ENCODE measurements at places on chromosomes 4 and X.
A peak's percentile ranks its signal among the peaks of the same experiment; 100 is the strongest.

GRCh38 chr4:55079451-55080173 is 45.8 kb downstream of the KDR start:
- no peak overlapping the region for H3K27ac ChIP-seq
- H3K4me1 ChIP-seq: peaks cover 12% of the 10 kb centered on the region
- no peak overlapping the region for H3K4me3 ChIP-seq
- H3K27me3 ChIP-seq: peaks cover 18% of the 10 kb centered on the region
- H3K36me3 ChIP-seq: no peaks in the 10 kb centered on the region

GRCh38 chr4:152554742-152555141 is 18.9 kb upstream of the FBXW7 start:
- H3K36me3 ChIP-seq: no peaks in the 10 kb centered on the region
- H3K4me3 ChIP-seq: no peak overlapping the region
- peak overlapping the region; percentile 86 for H3K27ac ChIP-seq
- no peaks in the 10 kb centered on the region for H3K27me3 ChIP-seq

GRCh38 chr4:1043162-1043561 is 31.7 kb downstream of the FGFRL1 start:
- DNase-seq: no peak
- H3K4me1 ChIP-seq: peaks cover 4% of the 10 kb centered on the region
- peak overlapping the region; percentile 71 for H3K27ac ChIP-seq

DNA sequence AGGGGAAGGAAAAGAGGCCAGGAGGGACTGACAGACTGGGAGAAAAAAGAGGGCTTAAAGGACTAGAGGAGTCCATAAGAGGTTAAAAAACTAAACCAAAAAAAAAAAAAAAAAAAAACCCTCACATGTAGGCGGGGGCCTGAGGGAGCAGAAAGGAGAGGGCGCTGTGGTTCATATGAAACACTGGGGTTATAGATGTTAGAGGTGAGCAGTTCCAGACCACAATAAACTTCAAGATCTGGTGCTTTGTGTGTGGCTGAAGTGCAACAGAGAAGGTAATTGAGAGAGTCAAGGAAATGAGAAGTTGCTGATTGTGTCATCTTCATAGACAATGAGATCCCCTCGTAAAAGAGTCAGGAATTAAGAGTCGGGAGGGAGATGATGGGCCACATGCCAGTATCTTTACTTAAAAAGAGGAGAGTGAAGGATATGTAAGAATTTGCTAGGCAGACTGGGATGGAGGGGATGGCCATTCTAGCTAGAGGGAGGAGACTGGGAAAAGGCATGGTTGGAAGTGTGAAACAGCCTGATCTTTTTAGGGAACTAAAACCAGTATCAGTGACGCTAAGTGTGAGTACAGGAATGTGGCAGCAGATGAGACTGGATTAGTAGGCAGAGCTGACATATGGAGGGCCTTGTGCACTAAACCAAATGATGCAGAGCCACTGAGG is 18.4 kb upstream of the OGT start:
- H3K27me3 ChIP-seq: no peaks in the 10 kb centered on the region
- H3K27ac ChIP-seq: peak overlapping the region; percentile 67
- peaks cover 3% of the 10 kb centered on the region for H3K36me3 ChIP-seq
- peak overlapping the region; percentile 41 for H3K4me3 ChIP-seq

GRCh38 chr4:6674500-6675149 is 19.1 kb upstream of the S100P start:
- H3K27ac ChIP-seq: peak overlapping the region; percentile 98
- peak; percentile 54 for DNase-seq
- peaks cover 50% of the 10 kb centered on the region for H3K4me1 ChIP-seq
- H3K36me3 ChIP-seq: peaks cover 48% of the 10 kb centered on the region
- no peaks in the 10 kb centered on the region for H3K27me3 ChIP-seq
- H3K4me3 ChIP-seq: peak overlapping the region; percentile 92

DNA sequence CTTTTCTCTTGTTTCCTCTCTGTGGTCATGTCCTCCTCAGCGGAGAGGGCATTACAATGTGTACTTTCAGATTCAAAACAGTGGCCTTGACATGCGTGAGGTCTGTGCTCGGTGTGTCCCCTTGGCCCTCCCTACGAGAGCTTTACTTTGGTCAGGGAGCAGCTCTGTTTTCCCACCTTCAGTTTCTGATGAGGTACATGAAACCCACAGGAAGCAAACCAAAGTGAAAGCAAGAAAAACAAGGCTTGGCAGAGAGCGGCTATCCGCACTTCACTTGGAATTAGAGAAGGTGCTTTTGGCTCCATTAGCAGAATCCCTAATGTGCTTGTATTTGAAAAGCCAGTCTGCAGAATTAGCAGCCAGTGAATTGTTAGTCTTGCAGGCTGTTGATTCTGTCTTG is 19.5 kb upstream of the BOD1L1 start:
- H3K27me3 ChIP-seq: peaks cover 16% of the 10 kb centered on the region
- no peak overlapping the region for H3K27ac ChIP-seq
- H3K4me1 ChIP-seq: peaks cover 4% of the 10 kb centered on the region
- no peak for DNase-seq
- H3K4me3 ChIP-seq: no peak overlapping the region
- no peaks in the 10 kb centered on the region for H3K36me3 ChIP-seq

GRCh38 chrX:10423716-10424115 is 196.7 kb downstream of the MID1 start:
- H3K4me3 ChIP-seq: no peak overlapping the region
- H3K36me3 ChIP-seq: no peaks in the 10 kb centered on the region
- H3K4me1 ChIP-seq: no peaks in the 10 kb centered on the region

GRCh38 chr4:53551958-53552357 is 39.3 kb downstream of the LNX1 start:
- no peaks in the 10 kb centered on the region for H3K4me1 ChIP-seq
- no peak overlapping the region for H3K4me3 ChIP-seq
- DNase-seq: no peak
- H3K27me3 ChIP-seq: peaks cover under 1% of the 10 kb centered on the region
- H3K36me3 ChIP-seq: no peaks in the 10 kb centered on the region
- H3K27ac ChIP-seq: no peak overlapping the region

GRCh38 chr4:25560605-25561004 is 95.0 kb upstream of the SLC34A2 start:
- no peaks in the 10 kb centered on the region for H3K4me1 ChIP-seq
- H3K4me3 ChIP-seq: no peak overlapping the region
- peaks cover 1% of the 10 kb centered on the region for H3K27me3 ChIP-seq
- no peak overlapping the region for H3K27ac ChIP-seq
- no peaks in the 10 kb centered on the region for H3K36me3 ChIP-seq
- DNase-seq: no peak

DNA sequence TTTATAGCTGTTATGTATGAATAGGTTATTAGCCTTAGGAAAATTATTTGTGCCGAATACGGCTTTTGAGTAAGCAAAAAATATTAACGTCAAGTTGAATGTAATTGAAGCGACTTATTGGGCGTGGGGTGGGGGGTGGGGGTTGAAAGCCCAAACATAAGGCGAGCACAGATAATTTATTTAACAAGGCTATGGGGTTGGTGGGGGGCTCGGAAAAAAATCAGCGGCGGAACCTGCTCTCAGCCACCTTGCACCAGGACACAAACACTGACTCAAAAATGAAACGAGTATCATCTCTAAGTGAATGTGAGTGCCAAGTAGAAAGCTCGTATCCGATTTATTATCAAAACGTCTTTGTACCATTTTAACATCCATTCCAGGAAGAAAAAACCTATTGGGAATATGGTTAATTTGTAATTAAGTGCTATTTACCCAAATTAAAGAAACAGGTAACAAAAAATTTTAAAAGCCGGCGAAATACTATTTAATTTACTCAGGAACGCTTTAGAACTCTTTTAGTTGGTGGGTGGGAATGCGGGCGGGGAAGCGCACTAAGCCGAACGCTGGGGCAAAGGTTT is 902 bp upstream of the LARP1B start:
- peak overlapping the region; percentile 90 for H3K27ac ChIP-seq
- DNase-seq: no peak
- H3K4me1 ChIP-seq: peaks cover 17% of the 10 kb centered on the region
- H3K36me3 ChIP-seq: no peaks in the 10 kb centered on the region
- H3K27me3 ChIP-seq: peaks cover 2% of the 10 kb centered on the region
